ENCODE measurements at places on chromosomes 3 and 15. TPM values are rescaled to one million over a fixed set of nuclear protein-coding genes. Genes with fewer than 3 reads are reported as not detected.

GRCh38 chr15:43135351-43135750, 2.0 kb downstream of the TMEM62 start:
- no peak for DNase-seq

DNA sequence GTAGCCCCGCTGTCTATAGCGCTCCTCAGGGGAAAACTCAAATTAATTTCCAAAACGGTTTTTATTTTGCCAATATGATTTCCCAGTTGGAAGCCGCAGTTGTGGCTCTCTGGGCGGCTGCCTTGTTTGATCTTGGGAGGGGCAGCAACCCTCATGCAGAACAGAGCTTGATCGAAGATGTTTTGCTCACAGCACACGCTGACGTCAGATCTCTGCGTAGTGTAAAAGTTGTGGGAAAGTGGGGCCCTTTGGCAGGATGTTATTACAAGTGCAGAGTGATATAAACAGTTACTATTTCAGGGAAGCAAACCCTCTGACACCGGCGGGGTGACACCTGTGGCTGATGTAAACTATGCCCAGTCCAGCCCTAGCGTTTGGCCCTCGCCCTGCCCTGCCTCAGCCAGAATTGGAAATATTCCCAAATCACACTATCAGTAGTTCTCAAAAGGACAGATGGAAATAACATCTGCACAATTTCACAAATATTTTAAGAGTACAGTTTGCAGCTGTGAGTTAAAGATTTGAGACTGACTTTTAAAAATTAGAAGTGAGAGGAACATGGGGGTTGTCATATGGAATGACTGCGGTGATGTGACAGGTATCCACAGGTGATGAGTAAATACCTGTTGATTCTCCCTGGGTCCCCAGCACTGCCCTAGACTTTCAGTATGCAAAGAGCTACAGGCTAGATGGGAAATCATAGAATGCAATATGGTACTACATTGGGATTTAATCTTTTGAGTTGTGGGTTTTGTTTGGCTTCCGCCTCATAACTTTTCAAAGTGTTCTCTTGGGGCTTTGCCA, 1.7 kb downstream of the SYNM start:
- no peak for DNase-seq

DNA sequence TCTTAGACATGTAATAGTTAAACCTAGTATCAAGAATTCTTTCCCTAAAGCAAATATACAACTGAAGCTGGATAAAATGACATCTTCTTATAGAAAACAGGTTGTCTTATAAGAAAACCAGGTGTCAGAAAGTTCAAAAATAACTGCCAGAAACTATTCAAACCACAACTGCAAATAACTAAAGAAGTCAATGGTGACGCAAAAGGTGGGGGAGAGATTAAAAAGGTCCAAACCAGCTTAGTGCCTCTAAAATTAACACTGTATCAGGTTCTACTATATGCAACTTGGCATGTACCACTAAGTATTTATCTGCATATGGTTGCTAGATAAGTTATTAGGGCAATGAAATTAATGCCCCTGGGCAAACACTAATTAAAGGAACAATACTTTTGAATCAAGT, 136.8 kb downstream of the TBL1XR1 start:
- DNase-seq = no peak

GRCh38 chr3:43028678-43029490, 49.8 kb downstream of the GASK1A start:
- no peak for DNase-seq

DNA sequence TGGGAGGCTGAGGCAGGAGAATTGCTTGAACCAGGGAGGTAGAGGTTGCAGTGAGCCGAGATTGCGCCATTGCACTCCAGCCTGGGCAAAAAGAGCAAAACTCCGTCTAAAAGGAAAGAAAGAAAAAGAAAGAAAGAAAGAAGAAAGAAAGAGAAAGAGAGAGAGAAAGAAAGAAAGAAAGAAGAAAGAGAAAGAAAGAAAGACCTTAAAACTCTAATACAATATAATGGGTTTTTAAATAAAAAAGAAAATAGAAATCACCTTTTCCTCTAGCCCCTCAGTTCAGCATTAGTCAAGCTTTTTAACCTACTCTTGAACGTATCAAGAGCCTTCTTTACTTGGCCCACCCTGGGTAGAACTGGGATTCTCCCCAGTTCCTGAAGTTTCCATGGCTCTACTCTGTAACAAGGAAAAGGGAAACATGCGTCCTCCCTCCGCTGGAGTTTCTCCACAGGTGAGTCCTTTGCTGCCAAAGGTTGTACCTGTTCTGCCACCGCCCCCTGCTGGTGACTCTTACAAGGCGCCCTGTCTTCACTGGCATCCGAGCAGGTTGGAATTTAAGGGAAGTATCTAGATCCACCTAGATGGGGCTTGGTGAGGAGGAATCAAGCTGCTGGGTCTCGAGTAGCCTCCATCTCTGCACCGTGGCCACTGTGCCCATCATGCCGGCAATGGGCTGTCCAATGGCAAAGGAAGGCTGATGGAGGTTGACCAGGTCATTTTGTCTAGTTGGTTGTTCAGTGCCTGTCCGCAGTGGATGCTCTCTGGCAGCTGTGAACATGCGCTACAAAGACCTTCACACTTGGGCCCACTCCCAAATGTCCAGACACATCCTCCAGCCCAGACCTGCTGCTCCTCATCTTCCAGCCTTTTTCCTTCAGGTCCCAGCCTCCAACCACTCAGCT, 20.6 kb upstream of the EPHB3 start:
- peak; percentile 87 for DNase-seq

The NUDT16 gene
- 70.8 TPM for total RNA-seq

The LTK gene
- 23.0 TPM for total RNA-seq

The LYZL4 gene
- total RNA-seq = not detected
